ENCODE measurements at places on chromosomes 12 and 14. TPM values are rescaled to one million over a fixed set of nuclear protein-coding genes. Genes with fewer than 3 reads are reported as not detected.

DNA sequence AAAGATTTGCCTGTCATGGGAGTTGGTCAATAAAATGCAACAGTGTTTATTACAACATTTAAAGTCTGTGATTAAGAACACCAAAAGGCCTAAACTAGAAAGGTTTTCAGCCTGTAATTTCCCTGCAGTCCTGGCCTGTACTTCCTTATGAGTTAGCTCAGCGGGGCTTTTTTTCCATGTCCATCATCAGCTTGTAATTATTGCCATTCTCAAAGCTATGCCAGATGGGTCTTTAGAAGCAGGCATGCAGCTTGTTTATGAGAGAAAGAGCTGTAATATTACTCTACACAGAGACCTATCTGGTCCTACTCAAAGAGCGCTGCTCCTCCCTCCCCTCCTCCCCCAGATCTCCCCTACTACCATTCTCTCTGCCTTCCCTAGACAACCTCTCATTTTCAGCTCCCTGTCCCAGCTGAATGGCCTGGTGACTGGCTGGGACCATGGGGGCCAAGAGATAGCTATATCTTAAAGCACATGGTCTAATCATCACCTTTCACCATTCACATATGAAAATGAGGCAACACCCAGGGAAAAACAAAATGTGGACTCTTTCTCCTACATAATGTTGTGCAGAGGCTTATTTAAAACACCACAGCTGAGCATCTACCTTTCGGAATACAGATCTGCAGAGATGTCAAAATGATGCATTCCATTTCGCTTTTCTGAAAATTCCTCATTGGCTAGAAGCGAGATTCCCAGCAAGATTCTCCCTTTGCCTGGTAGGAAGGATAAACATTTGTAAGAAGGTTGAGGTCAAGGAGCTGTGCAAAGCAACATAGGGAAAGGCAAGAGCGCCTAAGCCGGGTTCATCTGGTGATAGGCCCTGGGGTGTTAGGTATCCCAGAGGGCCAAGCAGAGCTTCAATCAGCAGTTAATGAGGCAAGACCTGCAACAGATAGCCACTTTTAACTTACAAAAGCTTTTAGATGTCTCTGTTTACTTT is 209.7 kb upstream of the CDKN3 start:
- no peak for DNase-seq

CD4 gene
- total RNA-seq = 3.1 TPM

ZBTB1 gene
- total RNA-seq = 34.8 TPM

- no peak for DNase-seq
Measured at GRCh38 chr12:95533985-95534384, 17.3 kb downstream of the USP44 start.

GRCh38 chr12:64678835-64679234 is 68.5 kb downstream of the RASSF3 start:
- DNase-seq = no peak

DNA sequence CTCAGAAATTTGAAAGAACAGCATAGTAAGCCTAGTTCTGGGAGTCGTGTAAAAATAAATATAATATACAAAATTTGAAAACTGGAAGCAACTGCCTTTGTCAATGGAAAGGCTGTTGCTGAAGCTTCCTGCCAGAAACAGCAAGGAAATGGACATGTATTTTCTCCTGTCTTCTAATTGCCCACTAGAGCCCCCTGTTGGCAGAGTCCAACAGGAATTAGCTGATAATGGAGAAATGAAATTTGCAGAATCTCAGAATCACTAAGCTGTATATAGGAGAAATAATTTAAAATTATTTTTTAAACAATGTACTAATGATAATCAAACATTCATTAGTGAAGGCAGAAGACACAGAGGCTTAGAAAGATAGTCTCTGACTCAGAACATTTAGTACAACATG is 414.8 kb downstream of the SLC6A15 start:
- DNase-seq = peak; percentile 18

DNA sequence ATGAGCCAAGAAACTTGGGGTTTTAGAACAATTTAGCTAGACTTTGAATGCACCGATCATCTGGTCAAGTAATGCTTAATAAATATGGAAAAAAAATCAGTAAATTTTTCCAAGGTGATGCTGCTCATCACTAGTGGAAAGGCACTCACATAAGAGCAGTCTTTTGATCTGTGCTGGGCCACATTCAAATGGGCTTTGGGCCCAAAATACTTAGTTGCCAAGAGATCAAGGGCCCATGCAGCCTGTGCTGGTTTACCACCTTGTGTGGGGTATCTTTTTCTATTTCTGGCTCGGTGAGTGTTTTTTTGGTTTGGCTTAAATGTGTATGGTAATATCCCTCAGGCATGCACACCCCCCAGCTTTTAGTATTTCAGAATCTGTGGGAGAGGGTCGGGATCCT is 943.2 kb downstream of the TMTC2 start:
- DNase-seq = peak; percentile 62

DNA sequence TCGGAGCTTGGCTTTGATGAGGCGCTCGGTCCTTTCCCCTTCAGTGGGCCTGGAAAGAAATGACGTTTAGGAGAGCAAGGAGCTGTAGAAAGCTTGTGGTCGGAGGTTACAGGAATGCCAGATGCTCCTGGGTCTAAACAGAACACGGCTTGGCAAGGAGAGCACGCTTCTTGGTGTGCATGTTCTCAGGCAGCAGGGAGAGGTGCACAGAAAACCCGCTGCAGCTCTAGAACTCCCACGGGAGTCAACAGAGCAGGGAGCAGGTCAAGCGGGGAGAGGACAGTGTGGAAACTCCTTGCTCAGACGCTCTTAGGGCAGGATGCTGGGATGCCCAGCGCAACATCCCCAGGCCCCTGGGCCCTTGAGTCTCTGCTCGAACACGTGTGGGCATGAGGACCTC is 51.0 kb downstream of the SSH1 start:
- DNase-seq = no peak

GRCh38 chr14:79083356-79083755 is 913.2 kb downstream of the NRXN3 start:
- DNase-seq = peak; percentile 42

DNA sequence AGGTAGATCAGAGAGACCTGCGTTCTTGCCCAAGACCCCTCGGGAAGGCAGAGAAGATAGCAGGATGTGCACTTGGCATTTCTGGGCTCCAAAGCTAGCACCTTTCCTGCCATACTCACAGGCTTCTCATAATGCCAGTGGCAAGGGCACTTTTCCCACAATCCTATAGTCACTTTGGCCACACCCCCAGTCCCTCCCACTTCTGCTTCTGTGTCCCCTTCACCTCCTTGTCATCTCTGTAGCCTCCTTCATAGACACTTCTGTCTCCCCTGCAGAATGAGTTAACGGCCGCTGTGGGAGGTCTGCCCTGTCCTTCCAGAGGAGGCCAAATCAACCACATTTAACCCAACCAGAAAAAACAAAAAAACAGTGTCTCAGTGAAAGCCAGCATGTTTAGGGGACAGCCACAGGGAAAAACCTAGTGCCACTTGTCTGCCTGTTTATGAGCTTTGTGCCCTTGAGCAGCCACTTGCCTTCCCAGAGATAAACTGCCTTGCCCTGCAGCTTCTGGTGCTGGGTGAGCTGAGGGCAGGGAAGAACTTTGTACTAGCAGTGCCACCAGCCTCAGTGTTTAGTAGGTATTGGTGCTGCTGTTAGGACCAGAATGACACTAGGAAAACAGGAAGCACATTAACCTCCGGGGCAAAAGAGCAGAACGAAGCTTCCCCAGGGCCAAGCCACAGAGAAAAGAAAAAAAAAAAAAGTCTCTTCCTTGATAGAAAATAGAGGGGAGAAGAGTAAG is 193.0 kb upstream of the PWP1 start:
- DNase-seq = no peak

- DNase-seq = no peak
Measured at GRCh38 chr12:52190860-52191729, 719 bp downstream of the KRT80 start.

Measured in muscle of leg (tissue), 16 donors.